ENCODE measurements at places on chromosomes 3 and 15. TPM values are rescaled to one million over a fixed set of nuclear protein-coding genes. Genes with fewer than 3 reads are reported as not detected.

The HESX1 gene
- 0.68 TPM for total RNA-seq

The CCRL2 gene
- total RNA-seq, result 4.1 TPM

The CILP gene
- 0.07 TPM for total RNA-seq

The C3orf85 gene
- not detected for total RNA-seq

The TGM5 gene
- total RNA-seq, result 0.09 TPM

The MKRN3 gene
- 1.7 TPM for total RNA-seq

The CORO2B gene
- not detected for total RNA-seq

The GPR62 gene
- not detected for total RNA-seq

The CTXND1 gene
- not detected for total RNA-seq

The MITF gene
- not detected for total RNA-seq

The TGFBR2 gene
- total RNA-seq, result 43.6 TPM

The ALDH1A2 gene
- total RNA-seq, result not detected

The ZNF609 gene
- total RNA-seq, result 48.9 TPM

The GPR149 gene
- not detected for total RNA-seq

The MAGEF1 gene
- total RNA-seq, result 11.2 TPM

The RYR3 gene
- not detected for total RNA-seq

The SLC9C1 gene
- not detected for total RNA-seq

The UCN2 gene
- not detected for total RNA-seq

The CA12 gene
- total RNA-seq, result not detected

The LRRC31 gene
- not detected for total RNA-seq
